Posterior vena cava (tissue), 2 donors: ENCODE measurements at places on chromosomes 11 and 22.

DNA sequence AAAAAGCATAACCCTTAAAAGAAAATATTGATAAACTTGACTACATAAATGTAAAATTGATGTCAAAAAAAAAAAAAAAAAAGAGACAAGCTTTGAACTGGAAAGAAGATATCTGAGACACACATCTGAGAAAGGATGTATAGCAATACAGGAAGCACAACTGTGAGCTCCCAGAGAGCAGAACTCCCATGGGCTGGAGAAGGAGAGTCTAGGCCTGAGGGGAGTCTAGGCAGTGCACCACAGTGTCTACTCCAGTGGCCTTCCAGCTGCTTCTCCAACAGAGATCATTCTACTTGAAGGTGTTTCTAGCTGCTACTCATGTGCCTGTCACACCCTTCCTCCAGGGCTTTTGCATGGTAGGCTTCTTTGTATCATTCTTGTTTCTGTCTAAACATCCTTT, 54.2 kb upstream of the SYT9 start:
- no peak for DNase-seq

- DNase-seq: no peak
These were observed 92.8 kb upstream of the OR9G4 start for GRCh38 chr11:56841210-56841810.

GRCh38 chr11:120912504-120912903, 111.4 kb upstream of the TBCEL start:
- DNase-seq: no peak

- peak; percentile 75 for DNase-seq
These were observed 7.2 kb downstream of the LTO1 start for GRCh38 chr11:69667619-69668604.

- no peak for DNase-seq
These were observed 66.8 kb downstream of the CYB5R2 start for GRCh38 chr11:7606496-7606895.

DNA sequence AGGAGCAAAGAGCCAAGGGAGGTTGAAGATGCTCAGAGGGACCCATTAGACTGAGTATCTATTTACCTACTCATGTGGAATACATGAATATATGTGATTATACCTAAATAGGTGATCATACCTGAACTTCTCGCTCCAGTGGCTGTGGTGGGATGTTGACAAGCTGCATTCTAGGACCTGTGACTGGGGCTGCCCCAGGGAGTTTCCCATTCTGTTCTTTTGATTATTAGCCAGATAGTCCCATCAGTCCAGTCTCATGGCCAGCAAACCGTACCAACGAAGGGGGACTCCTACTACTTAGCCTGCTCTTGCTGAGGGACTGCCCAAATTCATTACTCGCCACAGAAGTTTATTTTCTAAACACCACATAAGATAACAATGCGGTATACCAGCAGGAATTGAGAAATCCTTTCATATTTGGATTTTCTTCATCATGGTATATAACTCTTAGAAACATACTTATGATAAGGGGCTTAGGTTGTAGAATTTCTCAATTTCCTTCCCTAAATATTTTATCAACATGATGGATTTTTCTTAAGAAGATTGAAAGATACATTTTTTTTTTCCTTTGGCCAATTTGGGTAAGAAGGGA, 273.9 kb downstream of the NTM start:
- no peak for DNase-seq

- DNase-seq: no peak
These were observed 66.8 kb downstream of the CSTPP1 start for GRCh38 chr11:47003180-47003877.
